Cerebellar nuclear complex (tissue), 1 donor: ENCODE measurements at places on chromosomes 13 and 19.

- DNase-seq: no peak
Measured at GRCh38 chr13:38914070-38914469, 76.6 kb downstream of the STOML3 start.

DNA sequence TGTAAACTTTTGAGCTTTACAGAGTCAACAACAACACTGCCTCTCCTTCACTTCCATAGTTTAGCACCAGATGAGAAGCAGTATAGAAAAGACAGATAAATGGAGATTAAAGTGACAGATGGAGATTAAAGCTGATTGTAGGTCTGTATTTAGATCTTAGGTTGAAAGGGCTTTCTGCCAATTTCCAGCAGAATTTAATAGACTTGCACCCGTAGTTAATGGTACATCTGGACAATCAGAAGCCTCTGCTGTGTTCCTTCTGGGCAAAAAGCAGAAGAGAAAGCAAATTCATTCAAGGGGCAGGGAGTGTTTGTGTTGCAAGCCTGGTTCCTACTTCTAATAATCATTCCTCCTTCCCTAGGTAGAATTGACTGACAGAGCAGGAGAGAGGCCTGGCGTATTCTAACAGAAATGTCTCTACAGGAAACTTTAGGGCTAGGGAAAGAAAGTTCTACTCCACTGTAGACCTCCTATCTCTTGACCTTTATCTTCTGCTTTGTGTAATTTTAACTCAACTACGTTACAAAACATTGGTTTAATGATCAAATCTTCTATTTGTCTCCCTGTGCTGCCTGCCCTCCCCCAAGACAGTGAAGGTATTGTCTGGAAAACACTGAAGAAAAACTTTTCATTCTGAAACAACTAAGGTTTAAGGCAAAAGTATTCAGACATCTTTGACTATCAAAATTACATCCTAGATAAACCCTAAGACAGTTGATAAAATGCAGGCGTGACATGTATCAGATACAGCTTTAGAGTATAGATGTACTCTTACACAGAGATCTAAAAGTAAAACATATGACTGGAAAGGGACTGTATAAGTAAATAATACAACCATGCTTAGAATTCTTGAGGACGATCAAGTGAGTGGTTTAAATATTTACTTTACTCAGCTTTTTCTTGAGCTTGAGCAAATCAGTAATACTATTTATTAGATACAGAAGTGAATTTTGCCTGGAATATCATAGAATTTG lies 44.4 kb downstream of the GPC6 start:
- DNase-seq: no peak

- no peak for DNase-seq
Measured at GRCh38 chr19:35733180-35734125, 8.8 kb downstream of the IGFLR1 start.

- no peak for DNase-seq
Measured at GRCh38 chr19:55486971-55487923, 989 bp upstream of the SSC5D start.

- DNase-seq: no peak
Measured at GRCh38 chr13:83057119-83057518, 825.2 kb downstream of the SLITRK1 start.

- DNase-seq: no peak
Measured at GRCh38 chr13:106882246-106882645, 314.3 kb upstream of the ARGLU1 start.

- DNase-seq: no peak
Measured at GRCh38 chr19:54790711-54791110, 12.7 kb upstream of the KIR2DL4 start.

- DNase-seq: no peak
Measured at GRCh38 chr19:55066107-55066709, 3.3 kb upstream of the RDH13 start.

GRCh38 chr19:10872546-10873107 lies 1.3 kb downstream of the CARM1 start:
- DNase-seq: no peak
